ENCODE measurements at places on chromosomes 3 and 15. TPM values are rescaled to one million over a fixed set of nuclear protein-coding genes. Genes with fewer than 3 reads are reported as not detected.

GRCh38 chr15:58410353-58410752 lies 21.4 kb upstream of the LIPC start:
- DNase-seq, result no peak

Gene CLDN1
- polyA plus RNA-seq, result 10.4 TPM

GRCh38 chr3:191499307-191500080 lies 38.5 kb downstream of the PYDC2 start:
- peak; percentile 1 for DNase-seq

GRCh38 chr15:44034933-44035624 lies 160.0 kb downstream of the FRMD5 start:
- DNase-seq, result no peak

- no peak for DNase-seq
These were observed 3.8 kb upstream of the CRYBG3 start for GRCh38 chr3:97817965-97818364.

Gene CYP11A1
- polyA plus RNA-seq, result 1.5 TPM

DNA sequence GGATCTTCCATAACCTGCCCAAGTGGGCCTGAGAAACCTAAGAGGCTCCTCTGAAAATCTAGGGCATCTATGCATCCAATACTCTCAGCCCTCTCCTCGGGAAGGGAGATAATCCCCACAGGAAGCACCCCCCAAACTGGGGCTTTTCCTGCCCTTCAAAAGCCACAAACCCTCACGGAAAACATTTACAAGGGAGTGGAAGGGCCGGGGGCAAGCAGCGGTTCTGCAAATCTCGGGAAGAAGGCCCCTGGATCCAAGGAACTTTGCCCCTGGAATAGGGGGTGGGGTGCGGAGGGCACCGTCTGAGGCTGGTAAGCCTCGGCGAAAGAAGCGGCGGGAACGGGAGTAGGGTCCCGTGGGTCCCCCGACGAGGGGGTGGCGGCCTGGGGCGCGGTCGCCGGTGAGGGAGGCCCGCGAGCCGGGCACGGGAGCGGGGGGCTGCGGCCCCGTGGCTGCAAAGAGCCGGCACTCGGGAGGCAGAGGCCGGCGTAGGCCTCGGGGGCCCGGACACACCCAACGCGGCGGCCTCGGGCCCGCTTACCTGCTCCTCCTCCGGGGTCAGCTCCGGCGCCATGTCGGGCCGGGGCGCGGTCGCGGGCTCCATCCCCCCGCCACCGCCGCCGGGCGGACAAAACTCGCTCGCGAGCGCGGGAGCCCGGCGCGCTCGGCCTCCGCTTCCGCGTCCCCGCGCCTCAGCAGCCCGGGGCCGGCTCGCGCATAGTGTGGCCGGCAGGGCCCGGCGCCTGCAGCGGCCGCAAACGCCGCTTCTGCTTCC lies 755 bp downstream of the PTPN9 start:
- DNase-seq, result peak; percentile 19

- DNase-seq, result no peak
These were observed 276.4 kb upstream of the TLE3 start for GRCh38 chr15:70374096-70374495.

DNA sequence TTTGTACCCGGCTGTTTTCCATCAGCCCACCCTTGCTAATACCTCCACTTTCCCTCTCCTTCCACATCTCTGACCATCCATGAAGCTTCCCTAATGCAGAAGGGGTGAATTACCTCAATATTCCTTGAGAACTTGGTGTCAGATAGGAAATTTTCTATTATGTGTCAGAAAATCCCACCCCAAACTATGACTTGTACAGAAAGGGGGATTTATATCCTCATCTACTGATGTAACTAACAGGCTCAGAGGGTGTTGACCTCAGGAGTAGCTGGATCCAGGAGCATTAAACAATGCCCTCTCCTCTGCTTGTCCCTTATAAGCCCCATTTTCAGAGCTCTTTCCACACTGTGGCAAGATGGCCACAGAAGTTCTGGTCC lies 242.8 kb upstream of the TLE3 start:
- DNase-seq, result no peak
